ENCODE measurements at places on chromosomes 2 and 18.

GRCh38 chr2:171086352-171087290 is 74.1 kb downstream of the TLK1 start:
- DNase-seq: no peak

DNA sequence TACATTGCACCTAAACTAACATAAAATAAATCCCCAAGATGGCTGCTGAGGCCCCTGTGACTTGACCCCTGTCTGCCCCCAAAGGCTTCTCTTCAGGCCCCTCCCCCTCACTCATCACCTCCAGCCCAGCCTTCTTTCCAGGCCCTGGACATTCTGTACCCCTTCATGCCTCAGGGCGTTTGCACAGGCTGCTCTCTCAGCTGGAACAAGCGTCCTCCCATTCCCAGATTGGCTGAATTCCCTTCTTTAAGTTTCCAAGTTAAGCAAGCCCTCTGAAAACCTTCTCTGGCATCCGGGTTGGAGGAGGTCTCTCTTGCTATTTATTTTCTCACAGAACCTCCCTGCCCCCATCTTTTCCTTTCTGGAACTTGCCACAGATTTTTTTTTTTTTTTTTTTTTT is 165.2 kb upstream of the BCL2L11 start:
- DNase-seq: no peak

DNA sequence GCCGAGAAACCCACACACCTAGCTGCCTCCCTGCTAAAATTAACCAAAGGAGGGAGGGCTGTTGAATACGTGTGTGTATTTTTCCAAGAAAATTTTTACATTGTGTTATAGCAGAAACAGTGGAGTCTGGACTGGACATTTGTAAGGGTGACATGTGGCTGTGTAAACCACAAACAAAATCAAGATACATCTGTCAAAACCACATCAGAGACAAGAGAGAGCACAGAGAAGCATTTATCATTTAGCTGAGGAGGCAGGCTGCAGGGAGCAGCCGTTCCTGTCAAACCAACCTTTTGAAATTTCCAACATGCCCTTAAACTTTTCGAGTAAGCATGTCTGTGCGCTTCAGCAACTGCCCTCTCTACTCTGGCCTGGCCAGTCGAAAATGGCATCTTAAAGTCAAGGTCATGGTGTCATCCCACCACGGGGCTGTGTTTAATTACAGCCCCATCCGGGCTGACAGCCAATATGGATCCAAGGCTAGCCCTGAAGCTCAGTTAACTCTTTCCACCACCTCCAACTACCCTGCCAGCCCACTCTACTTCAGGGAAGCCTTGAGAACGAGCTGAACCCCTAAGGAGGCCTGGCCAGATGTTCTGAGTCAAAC is 8.4 kb downstream of the BCL11A start:
- DNase-seq: no peak

DNA sequence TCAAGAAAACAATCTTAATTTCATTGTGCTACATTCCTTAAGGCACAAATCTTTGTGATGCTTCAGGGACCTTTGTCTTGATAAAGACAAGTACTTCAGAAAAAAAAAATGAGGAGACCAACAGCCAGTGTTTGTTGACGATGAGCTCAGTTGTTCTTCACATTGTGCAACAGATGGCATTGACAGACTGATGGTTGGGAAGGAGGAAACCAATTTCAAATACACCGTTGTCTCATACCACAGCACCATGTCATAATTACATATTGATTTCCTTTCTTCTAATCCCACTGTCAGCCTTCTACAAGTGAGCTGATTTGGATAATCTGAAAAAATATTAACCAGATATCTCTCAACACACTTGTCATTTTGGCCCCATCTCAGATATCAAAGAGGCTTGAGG is 53.7 kb upstream of the GRB14 start:
- no peak for DNase-seq

DNA sequence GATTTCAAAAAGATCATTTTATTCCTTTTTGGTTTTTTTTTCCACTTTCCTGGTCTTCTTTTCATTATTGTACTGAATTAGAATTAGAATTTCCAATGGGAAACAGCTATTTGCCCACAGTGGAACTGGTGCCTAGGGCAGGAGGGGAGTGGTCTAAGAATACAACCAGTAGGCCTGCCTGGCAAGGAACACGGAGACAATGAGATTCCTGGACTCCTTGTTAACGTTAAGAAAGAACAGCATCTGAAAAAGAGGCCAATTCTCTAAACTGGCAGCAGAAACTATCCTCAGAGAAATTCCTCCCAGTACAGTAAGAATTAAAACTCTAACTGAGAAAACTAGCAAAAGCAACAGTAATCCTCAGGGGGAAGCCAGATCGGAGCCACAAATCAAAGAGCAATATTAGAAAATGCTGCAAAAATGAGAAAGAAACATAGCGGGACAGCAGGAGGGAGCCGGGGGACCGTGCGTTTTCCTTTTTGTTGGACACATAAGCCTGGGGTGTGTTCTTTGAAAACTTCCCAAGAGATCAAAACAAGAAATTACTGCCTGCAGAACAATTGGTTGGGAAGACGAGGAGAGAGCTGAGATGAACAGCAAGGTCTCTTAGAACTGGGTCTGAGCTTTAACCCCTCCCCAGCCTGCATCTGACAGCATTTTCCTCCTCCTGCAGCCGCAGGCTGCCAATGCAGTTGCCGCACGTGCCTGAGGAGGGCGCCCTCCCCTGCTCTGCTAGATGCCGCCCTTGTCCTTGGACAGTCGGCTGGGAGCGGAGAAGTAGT is 776.0 kb downstream of the TSN start:
- no peak for DNase-seq

DNA sequence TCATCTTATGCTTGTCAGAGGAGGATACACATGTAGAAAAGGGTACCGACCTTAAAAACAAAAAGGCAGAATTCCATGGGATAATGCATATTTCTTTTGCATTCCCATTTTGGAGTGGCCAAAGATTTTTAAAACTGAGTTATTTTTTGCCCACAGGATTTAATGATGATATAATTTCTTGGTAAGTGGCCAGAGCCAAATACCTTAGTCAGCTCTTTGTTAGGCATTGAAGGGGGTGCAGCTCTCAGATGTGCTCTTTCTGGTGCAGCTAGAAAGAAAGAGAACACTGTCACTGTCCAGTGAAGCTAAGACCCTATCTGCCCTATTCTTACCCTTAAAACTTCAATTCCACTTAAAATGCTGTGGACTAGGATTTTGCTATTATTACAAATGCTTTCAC is 10.8 kb downstream of the COQ10B start:
- DNase-seq: no peak

- DNase-seq: no peak
Measured at GRCh38 chr2:148021059-148021861, at the start of gene MBD5. TSS of gene MBD5 (plus strand) at chr2:148021091.

DNA sequence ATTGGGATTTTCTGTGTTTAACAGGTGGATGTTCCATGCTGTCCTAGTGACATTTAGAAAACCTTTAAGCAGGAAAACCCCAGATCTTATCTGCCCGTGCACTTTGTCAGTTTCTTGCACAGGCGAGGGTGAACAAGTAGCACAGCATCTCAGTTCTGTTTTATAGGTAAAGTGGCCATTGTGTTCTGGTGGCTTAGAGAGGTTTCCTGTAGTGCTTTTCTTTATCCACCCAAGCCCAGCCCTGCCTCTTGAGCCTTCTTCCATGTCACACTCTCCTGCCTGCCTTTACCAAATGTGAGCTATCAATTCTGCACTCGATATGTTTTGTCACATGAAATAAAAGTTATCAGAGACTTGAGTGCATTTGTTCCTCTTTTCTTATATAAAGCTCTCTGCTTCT is 135.3 kb upstream of the NOSTRIN start:
- DNase-seq: no peak

GRCh38 chr2:34447097-34447496 is 848.0 kb upstream of the FAM98A start:
- DNase-seq: no peak

DNA sequence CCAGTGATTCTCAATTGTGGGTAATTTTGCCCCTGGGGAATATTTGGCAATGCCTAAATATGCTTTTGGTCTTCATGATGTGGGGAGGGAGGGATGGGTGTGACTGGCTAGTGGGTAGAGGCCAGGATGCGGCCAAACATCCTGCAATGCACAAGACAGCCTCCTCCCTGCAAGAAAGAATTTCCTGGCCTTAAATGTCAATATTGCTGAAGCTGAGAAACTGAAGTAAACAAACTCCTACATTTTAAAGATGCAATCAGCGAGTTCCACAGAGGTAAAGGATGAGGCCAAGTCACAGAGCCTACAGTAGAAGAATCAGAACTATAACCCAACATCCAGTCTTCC is 272.9 kb upstream of the EPHA4 start:
- DNase-seq: no peak

GRCh38 chr2:221911890-221912289 is 339.8 kb upstream of the EPHA4 start:
- DNase-seq: no peak

- no peak for DNase-seq
Measured at GRCh38 chr2:112869258-112869842, 32.8 kb upstream of the IL1B start.

GRCh38 chr2:212135739-212136138 is 402.9 kb downstream of the ERBB4 start:
- DNase-seq: no peak

- DNase-seq: peak; percentile 96
Measured at GRCh38 chr18:3623769-3624545, 174.0 kb downstream of the TGIF1 start.

DNA sequence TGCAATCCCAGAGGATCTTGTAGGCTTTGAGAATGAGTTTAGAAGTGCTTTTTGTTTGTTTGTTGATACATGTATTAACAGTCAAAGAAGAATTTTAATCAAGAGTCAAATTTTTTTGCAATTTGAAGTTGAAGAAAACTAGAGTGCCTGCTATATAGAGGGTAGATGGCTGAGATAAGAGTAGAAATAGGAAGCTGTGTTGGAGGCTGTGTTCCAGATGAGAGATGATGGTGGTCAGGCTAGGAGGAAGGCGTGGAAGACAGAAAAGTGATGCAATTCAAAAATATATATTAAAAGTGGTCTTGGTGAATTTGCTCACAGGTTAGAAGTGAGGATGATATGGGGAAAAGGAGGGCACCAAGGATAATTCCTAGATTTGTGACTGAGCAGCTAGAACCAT is 978.3 kb downstream of the BCL11A start:
- DNase-seq: no peak

GRCh38 chr18:2654928-2655177 is 673 bp upstream of the SMCHD1 start:
- DNase-seq: no peak

GRCh38 chr2:127614246-127614645 is 31.7 kb upstream of the GPR17 start:
- DNase-seq: peak; percentile 12

- no peak for DNase-seq
Measured at GRCh38 chr2:180992994-180993393, 12.6 kb downstream of the UBE2E3 start.

- no peak for DNase-seq
Measured at GRCh38 chr2:1400943-1401735, 12.1 kb upstream of the TPO start.

- no peak for DNase-seq
Measured at GRCh38 chr2:207463433-207463832, 66.3 kb upstream of the CREB1 start.

- DNase-seq: no peak
Measured at GRCh38 chr18:50950626-50951025, 17.2 kb upstream of the ELAC1 start.

DNA sequence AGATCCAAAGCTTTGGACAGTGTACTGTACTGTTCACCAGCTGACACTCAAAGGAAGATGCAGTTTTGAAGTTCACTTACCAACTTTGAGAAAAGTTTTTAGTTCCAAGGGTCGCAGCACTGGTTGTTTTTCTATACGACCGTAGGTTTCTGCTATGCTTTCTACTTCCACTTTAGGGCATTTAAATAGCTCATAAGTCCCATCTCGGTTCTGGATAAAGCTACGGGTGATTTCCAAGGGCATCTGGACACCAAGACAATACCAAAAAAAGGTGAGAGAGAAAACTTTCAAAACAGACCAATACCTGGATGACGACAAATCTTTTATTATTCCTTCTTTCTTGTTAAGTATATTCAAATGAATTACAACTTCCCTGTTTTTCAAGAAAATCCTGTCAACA is 30.3 kb downstream of the C2orf42 start:
- DNase-seq: no peak

DNA sequence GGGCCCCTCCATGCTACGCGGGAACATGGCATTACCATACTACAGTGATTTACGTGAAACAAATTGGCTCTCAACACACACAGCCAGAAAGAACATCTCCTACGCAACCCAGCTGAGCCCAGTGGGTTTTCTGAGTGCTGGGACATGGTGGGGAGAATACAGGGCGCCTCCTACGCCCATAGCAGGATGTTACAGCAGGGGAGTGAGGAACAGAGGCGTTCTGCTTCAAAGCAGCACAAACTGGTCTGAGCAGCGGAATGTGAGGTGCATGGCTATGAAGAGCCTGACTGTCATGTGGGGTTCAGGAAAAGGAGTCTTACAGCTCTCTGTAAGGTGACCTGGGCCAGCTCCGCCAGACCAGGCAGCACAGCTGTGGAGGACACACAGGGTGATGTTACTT is 108.6 kb upstream of the REV1 start:
- DNase-seq: no peak

- DNase-seq: no peak
Measured at GRCh38 chr18:26405190-26405801, 143.1 kb downstream of the KCTD1 start.

- peak; percentile 57 for DNase-seq
Measured at GRCh38 chr2:53786352-53786704, 425 bp downstream of the ASB3 start.

DNA sequence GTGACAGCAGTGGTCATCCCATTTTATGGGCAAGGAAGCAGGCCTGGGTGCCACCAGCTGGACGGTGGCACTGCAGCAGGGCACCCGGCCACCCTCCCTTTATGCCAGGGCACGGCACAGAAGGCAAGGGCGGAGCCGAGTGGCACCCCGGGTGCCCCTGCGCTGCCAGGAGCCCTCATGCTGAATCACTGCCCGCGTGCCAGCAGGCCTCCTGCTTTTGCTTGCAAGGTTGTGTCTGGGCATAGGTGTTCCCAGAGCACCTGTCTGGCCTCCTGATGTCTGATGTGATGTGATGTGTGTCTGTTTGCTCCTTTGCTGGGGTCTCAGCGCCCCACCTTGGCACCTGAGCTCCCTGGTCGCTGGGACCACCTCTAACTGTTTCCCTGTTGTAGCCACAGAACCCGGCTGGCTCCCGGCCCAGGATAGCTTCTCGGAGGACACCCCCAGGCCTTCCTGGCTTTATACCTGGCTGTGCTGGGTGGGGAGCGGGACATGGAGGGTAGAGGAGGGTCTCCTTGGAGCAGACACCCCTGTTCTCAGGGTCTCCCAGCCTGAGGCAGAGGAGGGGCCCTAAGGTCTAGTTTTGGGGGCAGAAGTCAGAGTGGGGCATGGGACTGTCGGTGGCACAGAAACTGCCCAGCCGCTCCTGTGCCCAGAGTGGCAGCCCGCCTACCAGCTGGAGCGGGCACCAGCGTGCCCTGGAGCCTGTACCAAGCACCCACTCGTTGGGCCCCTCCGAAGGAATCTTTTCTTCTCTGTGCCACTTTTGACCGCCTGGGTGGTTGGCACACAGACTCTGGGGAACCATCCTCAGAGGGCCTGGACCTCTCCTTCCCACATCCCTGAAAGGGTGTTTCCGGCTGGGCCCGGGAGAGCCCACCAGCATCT is 3.6 kb downstream of the GPC1 start:
- DNase-seq: no peak

GRCh38 chr2:23478933-23479683 is 94.1 kb downstream of the KLHL29 start:
- DNase-seq: no peak

Measured in left lobe of liver (tissue), 2 donors.